CD4-positive, alpha-beta T cell (primary cell): ENCODE measurements at places on chromosomes 11 and 22.

DNA sequence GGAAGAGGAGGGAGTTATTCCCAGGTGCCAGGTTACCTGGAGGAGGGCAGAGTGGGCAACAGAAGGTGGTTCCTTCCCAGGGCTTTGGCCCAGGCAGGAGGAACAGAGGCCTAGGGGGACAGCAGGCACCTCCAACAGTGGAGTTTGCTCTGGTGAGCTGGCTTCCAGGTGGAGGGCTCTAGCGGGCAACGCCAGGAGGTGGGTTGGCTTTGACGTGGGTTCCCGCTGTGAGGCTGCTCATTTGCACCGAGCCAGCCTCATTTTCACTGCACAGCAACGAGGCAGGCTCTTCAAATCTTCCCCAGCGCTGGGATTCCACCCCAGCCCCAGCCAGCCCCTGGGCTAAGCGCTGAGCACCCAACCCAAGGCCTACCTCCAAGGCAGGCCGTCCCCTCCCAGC, 8.1 kb downstream of the IGSF9B start:
- no peak for DNase-seq

- DNase-seq, result no peak
These were observed 40.1 kb upstream of the VSTM5 start for GRCh38 chr11:93890391-93891051.

- DNase-seq, result no peak
These were observed 871 bp upstream of the SEZ6L start for GRCh38 chr22:26168330-26168851.

DNA sequence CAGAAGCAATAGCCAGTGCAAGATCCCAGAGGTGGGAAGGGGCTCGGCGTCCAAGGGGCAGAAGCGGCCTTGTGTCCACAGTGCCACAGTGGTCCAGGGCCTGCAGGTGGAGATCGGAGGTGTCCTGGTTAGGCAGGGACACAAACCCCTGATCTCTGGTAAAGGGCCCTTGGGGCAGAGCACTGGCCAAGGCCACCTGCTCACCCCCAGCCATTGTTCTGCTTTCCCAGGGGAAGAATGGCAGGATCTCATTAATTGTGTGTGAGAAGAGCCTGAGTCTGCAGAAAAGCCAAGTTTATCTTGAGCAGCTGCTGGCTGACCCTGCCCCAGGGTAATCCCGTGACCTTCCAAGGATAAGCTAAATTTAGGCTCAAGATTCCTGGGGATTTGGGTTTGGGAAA, 3.1 kb upstream of the CLDN5 start:
- no peak for DNase-seq

DNA sequence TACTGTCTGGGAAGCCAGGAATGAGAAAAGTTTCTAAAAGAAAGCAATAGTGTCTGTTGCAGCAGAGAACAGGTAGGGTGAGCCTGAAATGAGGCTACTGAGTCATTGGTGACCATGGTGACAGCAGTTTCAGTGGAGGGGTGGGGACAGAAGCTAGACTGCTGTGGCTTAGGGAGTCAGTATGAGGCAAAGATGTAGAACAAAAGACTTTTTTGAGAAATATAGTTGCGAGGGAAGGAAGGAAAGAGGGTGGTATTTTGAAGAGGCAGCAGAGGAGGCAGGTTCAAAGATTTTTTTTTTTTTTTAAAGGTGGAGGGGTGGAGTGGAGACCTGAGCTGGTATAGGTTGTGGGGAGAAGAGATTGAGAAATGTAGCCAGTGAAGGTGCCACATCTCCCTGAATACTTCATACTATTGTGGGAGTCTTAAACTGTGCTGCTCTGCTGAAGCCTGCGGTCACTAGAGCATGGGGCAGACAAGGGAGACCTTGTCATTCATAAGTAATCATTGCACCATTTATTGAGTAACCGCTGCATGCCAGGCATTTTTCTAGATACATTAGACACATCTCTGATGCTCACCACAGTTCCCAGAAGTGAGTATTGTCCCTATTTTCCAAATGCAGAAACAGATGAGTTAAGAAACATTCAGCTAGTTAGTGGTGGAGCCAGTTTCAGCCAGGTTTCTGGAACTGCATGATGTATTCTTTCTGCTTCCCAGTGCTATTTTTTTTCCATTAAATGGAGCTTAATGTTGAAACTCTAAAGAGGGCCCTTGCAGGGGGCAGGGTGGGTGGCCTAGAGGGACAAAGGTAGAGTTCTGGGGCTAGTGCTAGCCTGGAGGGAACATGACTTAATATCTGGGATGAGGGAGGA, 49.9 kb downstream of the STIM1 start:
- peak; percentile 55 for DNase-seq
